ENCODE measurements at places on chromosomes 1 and 21. TPM values are rescaled to one million over a fixed set of nuclear protein-coding genes. Genes with fewer than 3 reads are reported as not detected.
A peak's percentile ranks its signal among the peaks of the same experiment; 100 is the strongest.

Gene GNG12
- total RNA-seq = 31.9 TPM

DNA sequence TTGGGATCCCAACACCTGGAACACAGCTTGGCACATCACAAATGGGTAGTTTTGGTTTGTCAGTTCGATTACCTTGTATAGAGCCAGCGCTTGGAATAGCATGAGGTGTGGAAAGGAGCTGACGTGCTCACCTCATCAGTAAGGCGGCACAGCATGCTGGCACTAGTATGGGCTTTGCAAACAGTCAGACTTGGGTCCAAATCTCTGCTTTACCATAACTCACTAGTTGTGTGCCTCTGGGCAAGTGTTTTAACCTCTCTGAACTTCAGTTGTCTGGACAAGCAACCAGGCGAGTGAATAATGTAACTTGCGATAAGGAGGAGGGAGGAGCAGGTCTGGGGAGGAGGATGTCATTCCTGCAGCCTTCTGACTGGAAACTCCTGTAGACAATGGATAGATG, 26.3 kb upstream of the NEK2 start:
- DNase-seq = no peak

Gene C1orf53
- 6.2 TPM for total RNA-seq

GRCh38 chr21:46155514-46156377, at the start of gene FTCD:
Gene FTCD (minus strand): TSS chr21:46155579. CDS start chr21:46155523, 56 bp downstream.
- peak; percentile 38 for DNase-seq

Gene LRRN2
- total RNA-seq = 1.7 TPM

DNA sequence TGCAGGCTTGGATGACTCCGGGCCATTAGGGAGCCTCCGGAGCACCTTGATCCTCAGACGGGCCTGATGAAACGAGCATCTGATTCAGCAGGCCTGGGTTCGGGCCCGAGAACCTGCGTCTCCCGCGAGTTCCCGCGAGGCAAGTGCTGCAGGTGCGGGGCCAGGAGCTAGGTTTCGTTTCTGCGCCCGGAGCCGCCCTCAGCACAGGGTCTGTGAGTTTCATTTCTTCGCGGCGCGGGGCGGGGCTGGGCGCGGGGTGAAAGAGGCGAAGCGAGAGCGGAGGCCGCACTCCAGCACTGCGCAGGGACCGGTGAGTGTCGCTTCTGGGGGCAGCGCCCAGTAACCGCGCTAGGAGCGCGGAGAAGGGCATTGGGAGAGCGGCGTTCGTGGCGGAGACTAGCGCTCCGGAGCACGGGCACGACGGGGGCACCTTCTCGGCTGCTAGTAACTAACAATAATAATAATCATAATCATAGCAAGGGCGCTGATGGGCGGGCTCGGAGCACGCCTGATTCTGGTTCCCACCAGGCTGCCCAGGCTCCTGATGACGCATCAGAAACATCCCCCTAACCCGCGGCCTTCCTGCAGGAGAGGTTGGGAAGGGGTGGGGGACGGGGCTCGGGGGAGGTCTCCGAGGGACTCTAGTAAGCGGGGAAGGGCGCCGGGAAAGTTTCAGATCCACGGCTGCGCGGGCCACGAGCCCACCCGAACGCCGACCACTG, at the start of gene MX1:
TSS of gene MX1 (plus strand) at position 286 of the 722 bp plus-strand sequence. CDS start 5,832 bp downstream, outside the sequence.
- DNase-seq = peak; percentile 90

Gene TNFRSF1B
- total RNA-seq = 13.7 TPM

DNA sequence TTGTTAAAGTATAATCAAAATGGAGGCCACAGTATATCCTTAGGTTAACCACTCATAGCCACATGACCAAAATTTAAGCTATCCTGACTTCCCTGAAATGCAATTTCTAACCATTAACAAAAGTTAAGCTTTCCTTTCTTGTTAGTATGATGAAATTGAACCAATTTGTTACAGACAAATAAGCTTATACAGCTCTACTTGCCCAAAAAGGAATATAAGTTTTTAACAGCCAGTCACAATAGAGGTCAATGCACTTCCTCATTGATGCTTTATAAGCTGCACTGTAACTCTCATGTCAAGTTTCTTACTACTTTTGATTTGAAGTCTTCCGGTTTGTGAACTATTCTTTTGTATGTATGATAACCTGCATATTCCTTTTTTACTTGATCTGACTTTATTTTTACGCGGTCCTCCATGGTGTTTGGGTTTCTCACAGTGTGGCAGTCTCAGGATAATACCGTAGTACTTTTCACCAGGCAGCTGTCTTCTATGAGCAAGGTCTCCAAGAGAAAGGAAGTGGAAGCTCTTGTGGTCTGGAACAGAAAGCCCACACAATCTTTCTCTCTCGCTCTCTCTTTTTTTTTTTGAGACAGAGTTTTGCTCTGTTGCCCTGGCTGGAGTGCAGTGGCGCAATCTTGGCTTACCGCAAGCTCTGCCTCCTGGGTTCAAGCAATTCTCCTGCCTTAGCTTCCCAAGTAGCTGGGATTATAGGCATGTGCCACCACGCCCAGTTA, 331.6 kb downstream of the SRGAP2C start:
- peak; percentile 67 for DNase-seq

GRCh38 chr1:17436380-17437174, 2.9 kb downstream of the RCC2 start:
- no peak for DNase-seq

Gene FAM43B
- 3.0 TPM for total RNA-seq
